SK-N-MC (cell line): ENCODE measurements at places on chromosomes 7 and 10.

GRCh38 chr7:25098096-25099046, 26.7 kb downstream of the CYCS start:
- peak; percentile 56 for DNase-seq

DNA sequence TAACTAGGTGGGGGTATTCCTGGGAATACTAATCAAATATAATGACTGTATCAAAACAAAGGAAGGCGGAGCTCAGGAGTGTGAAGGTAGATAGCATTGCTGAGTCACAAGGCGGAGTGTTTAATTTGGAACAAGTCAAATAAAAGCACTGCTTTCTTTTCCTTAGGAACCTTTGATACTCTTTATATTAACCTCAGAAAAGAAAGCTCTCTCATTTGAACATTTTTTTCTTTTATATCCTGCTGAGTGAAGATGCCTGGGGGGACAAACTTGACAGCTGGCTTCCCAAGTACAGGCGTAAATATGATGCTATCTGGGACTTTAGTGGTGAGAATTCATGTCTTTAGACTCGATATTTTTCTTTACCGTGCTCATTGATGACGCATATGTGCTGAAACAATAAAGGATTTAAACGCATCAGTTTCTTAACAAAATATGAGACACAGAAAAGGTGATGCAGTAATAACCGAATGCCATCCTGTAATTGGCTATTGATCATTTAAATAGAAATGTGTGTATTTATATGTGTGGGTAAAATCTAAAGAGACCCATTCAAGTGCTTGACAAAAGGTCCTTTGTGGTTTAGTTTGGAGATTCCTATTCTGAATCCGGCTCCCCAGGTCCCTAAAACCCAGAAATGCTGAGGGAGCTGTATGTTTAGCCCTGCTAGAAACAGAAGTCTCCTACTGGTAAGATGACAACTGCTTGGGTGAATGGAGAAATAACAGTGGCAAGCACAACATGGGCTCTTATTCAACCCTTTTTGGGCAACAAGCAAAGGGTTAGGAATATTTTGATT, 102.7 kb downstream of the PRTFDC1 start:
- DNase-seq, result no peak

- no peak for DNase-seq
Observed at GRCh38 chr7:50531928-50532327, 33.3 kb downstream of the DDC start.

- no peak for DNase-seq
Observed at GRCh38 chr10:12194752-12195271, 879 bp downstream of the NUDT5 start.

- DNase-seq, result no peak
Observed at GRCh38 chr7:124276005-124276622, 243.2 kb upstream of the TMEM229A start.

- DNase-seq, result no peak
Observed at GRCh38 chr10:104331208-104331838, 6.9 kb downstream of the ITPRIP start.
